ENCODE measurements at places on chromosomes 3 and 15.

DNA sequence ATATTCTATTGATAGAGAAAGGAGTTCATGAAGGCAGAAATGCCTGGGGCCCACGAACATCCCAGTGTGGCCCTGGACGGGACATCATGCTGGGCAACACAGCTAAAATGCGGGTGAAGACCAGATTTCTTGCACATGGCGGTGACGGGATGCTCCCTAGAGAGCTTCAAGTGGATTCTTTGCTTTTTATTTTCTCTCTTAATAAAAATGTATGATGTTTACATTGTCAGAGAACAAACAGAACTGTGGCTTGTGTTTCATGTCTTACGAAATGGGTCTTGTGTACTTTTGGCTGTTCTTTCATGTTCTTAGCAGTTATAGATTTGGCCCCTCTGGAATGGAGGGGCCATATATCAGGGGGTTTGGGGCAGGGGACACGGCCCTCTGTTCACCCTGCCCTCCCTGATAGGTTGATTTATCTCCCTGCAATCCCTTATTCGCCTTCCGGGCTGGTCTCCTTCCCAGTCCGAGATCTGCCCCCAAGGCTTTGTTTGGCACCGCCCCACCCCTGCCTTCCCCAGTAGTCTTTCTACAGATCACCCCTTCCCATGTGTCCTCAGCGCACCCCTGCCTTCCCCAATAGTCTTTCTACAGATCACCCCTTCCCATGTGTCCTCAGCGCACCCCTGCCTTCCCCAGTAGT, 68.7 kb upstream of the CGNL1 start:
- DNase-seq: no peak

- DNase-seq: no peak
Measured at GRCh38 chr15:89165677-89166076, 55.7 kb downstream of the RLBP1 start.

DNA sequence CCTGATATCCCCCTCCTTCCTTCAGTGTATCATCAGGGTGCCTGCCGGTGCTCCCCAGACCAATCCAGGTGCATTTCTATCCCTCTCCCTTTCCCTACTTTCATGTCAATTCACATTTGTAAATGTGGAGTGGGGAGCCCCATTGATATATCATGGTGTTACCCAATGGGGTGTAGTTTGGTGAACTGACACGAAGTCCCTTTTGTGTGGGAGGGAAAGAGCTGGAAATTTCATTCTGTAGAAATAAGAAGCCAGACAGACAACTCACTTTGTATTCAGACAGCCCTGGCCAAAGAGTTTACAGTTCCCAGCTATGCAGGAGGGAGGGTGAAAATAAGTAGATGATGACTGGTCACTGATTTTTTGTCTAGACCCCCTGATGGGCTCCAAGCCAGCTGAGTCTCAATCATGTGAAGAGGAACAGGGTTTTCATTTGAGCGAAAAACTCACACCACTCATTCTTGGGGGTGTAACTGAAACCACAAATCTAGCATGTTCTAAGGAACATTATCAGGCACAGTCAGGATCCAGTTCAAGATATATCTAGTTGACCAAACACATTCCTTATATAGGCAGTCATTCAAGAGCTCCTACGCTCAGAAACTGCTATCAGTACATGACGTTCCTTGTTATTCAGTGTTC, 58.9 kb downstream of the LMCD1 start:
- no peak for DNase-seq

DNA sequence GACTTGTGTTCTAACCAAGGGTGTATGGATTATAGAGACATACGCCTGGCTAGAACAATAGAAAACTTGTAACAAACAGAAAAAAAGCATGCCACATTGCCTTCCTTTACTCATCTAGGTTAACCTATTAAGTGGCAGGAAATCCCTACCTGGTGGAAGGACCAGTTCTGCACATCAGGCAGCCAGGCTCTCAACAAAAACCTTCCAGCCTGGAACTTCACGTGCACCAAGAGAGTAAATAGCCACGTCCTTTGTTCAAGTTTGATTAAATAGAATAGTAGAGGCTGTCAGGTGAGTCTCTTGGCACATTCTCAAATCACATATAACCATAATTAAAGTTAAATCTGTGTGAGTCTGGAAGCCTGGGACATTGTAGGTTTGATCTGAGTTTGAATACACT, 85.0 kb upstream of the DPH6 start:
- no peak for DNase-seq

GRCh38 chr15:27662892-27663291, 436.2 kb downstream of the OCA2 start:
- no peak for DNase-seq

GRCh38 chr3:173410849-173411248, 13.3 kb downstream of the NLGN1 start:
- no peak for DNase-seq

- DNase-seq: no peak
Measured at GRCh38 chr3:44411031-44411645, 66.3 kb downstream of the ZNF445 start.

GRCh38 chr3:21013566-21013965, 737.4 kb downstream of the ZNF385D start:
- no peak for DNase-seq

GRCh38 chr3:134709561-134710312, 58.9 kb upstream of the KY start:
- no peak for DNase-seq

GRCh38 chr15:80904998-80905397, 84.6 kb downstream of the MESD start:
- no peak for DNase-seq

- DNase-seq: no peak
Measured at GRCh38 chr3:154040283-154040682, 80.9 kb upstream of the ARHGEF26 start.

GRCh38 chr3:126659915-126660886, 5.3 kb upstream of the TXNRD3 start:
- no peak for DNase-seq

DNA sequence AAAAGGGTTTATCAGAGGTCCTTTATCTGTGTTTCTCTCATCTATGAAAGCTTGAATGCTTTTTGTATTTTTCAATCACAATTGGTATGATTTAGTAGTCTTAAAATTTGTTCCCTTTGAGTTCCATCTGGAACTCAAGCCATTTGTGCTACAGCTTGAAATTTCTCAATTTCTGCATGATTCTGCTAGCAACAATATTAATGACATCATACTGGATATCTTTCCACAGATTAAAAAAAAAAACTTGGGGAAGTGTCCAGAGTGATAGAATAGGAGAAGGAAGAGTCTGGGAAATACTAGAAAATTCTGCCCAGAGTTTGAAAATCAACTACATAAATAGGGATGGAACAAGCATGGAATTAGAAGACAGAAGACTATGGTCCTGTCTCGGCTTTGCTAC, 9.3 kb upstream of the FBN1 start:
- DNase-seq: no peak

DNA sequence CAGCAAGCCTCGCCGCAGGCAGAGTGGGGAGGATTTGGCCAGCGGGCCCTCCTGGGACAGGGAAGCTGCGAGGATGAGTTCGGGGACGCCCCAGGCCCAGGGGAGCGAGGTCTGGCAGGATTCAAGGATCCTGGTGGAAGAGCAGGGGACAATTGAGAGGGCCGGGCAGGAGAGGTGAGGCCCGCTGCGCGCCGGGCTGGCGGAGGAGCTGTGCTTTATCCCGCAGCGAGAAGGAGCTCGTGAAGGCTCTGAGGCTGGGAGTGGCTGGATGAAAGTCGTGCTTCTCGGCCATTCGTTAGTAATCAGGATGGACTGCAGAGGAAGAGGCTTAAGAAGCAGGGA, 3.6 kb downstream of the SLC51A start:
- DNase-seq: no peak

DNA sequence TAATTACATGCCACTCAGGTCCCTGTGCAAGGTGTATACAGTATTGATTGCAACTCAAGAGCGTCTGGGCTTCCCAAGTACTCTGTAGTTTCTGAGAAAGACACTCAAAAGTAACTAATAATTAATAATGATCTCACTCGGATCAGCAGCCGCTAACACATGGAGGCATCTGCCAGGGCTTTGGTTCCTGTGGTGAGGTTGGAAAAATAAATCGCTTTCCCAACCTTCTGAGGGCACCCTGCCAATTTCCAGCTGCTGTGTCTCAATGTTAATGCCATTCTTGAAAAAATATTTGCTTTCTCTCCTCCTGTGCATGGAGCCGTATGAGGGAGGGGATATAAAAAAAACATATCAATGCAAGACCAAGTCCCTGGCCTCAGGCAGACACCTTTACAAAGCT, 116.5 kb upstream of the SLC2A2 start:
- no peak for DNase-seq
